ENCODE measurements at places on chromosomes 11 and 22.

DNA sequence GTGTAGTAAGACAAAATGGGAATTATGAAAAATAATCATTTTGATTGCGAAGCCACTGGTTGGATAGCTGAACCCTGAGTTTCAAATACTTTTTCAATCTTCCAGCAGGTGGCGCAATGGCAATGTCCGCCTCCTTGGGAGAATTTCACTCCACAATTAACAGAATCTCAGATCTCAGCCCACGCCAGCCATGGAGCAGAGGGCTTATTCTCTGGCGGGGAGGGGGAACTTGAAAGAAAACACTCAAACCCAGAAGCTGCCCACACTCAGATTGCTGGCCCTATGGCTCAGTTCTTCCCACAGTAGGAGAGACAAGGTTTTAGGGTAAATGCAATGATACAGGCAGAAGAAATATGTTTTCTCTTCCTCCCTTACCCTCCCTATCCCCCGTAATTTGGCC lies 38.7 kb upstream of the RCN1 start:
- DNase-seq: no peak

GRCh38 chr22:30523646-30524489 lies 18.4 kb upstream of the SEC14L4 start:
- no peak for DNase-seq

GRCh38 chr11:79940165-79940564 lies 499.3 kb upstream of the TENM4 start:
- no peak for DNase-seq

DNA sequence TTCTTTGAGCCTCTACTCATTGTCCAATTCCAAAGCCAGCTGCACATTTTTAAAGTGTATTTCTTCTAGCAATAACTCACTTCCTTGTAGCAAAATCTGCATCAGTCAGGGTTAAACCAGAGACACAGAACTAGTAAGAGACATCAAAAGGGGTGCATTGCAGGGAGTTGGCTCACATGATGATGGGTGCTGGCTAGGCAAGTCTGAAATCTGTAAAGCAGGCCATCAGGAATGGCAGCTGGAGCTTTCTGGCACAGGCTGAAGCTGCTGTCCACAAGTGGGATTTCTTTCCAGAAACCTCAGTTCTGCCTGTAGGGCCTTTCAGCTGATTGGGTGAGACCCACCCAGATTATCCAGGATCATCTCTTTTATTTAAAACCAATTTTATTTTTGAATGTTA lies 698.1 kb downstream of the NTM start:
- DNase-seq: no peak

- no peak for DNase-seq
Measured at GRCh38 chr11:120775986-120776951, 247.6 kb upstream of the TBCEL start.

DNA sequence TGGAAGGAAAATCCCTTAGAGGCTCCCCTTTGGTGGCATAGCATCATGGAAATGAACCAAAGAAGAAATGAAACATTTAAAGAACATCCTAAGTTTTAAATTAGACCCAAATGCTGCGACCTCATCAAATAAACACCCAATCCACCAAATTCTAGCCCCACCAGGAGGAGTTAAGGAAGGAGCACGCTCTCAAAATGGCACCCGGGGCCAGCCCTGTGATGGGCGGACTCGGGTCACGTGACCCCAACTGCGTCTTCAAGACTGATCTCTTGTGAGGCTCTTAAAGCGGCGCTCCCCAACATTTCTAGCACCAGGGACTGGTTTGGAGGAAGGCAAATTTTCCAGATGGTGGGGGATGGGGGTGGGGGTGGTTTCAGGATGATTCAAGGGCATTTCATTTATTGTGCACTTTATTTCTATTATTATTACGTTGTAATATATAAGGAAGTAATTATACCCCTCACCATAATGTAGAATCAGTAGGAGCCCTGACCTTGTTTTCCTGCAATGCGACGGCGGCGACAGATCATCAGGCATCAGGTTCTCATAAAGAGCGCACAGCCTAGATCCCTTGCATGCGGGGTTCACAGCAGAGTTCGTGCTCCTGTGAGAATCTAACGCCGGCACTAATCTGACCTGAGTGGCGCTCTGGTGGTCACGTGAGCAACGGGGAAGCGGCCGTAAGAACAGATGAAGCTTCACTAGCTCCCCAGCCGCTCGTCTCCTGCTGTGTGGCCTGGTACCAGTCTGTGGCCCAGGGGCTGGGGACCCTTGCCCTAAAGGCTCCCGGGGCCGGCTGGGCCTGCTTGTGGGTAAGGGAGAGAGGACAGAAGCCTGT lies 90.6 kb upstream of the SLC22A12 start:
- DNase-seq: no peak

All from Panc1 (cell line).